ENCODE measurements at places on chromosomes 4 and X. TPM values are rescaled to one million over a fixed set of nuclear protein-coding genes. Genes with fewer than 3 reads are reported as not detected.

The MAGEE2 gene
- not detected for total RNA-seq

GRCh38 chr4:175560604-175561003 is 251.5 kb downstream of the GPM6A start:
- DNase-seq, result no peak

GRCh38 chr4:169996379-169997240 is 29.6 kb downstream of the MFAP3L start:
- no peak for DNase-seq

GRCh38 chrX:130343411-130343810 is 3.7 kb downstream of the SLC25A14 start:
- DNase-seq, result no peak

The ASB12 gene
- total RNA-seq, result not detected

DNA sequence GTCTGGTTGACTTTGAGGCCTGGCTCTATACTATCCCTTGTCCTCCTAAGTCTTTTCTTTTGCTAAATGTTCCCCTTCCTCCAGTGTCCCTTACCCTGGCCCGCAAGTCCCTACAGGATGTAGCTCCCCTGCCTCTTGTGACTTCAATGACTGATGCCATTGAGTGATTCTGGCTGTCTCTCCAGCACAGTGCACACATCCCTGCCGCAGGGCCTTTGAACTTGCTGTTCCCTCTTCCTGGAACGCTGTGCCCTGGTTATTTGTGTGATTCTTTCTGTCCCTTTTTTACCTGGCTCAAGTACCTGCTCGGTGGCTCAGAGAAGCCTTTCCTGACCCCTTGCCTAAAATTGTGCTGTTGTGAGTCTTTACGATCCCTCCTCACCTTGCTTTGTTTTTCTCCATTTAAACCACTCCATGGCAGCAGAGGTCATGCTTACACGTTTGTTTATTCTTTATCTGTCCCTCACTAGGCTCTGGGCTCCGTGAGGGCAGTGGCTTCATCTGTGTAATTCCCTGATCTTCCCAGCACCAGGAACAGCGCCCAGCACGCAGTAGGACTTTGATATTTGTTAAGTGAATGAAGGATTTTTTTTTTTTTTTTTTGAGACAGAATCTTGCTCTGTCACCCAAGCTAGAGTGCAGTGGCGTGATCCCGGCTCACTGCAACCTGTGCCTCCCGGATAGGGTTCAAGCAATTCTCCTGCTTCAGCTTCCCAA is 17.6 kb downstream of the MSX1 start:
- no peak for DNase-seq

DNA sequence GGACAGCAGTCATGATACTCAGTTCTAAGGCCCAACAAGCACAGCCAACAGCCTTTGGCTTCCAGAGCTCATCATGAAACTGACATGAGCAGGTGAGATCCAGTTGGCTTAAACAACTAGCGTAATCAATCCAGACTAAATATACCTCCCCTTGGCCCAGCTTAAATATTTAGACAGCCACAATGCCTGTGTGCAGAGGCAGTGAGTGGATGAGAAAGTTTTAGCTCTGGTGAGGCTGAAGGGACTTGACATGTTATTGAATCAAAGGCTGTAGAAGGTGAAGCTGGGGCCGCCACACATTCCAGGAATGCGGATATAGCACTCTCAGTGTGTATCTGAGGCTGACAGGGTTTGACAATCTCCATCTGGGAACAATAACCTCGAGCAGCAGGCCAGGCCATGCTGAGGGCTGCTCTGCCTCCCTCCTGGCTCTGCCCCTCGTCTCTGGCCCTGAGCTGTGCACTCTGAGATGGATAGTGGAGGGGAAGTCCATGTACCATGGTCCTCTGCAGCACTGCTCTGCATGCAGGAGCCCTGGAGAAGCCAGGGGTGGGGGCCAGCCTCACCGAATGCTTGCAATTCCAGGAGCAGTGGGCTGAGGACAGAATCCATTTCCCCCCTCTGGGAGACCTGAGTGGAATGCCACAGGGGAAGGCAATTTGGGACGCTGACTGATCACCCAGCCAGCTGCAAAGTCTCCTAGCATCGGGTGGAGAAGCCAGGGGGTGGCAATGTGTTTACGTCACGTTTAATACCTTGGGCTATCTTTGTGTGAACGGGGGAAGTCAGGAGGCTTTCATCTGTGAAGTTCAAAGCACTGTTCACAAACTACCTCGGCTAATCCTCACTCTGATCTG is 37.3 kb upstream of the RASL11B start:
- DNase-seq, result no peak

The ADGRG2 gene
- 13.1 TPM for total RNA-seq

- DNase-seq, result no peak
These were observed 46.6 kb upstream of the HS6ST2 start for GRCh38 chrX:133005042-133005441.

DNA sequence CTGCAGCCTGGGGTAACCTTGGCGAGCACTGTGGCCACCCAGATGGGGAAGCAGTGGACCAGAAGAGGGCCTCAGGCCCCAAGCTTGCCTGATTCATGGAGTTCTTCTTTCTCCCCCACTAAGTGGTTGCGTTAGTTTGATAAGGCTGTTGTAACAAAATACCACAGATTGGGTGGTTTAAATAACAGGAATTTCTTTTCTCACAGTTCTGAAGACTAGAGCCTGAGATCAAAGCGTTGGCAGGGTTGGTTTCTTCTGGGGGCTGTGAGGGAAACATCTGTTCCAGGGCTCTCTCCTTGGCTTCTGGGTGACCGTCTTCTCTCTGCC is 105.7 kb upstream of the GATB start:
- DNase-seq, result no peak

DNA sequence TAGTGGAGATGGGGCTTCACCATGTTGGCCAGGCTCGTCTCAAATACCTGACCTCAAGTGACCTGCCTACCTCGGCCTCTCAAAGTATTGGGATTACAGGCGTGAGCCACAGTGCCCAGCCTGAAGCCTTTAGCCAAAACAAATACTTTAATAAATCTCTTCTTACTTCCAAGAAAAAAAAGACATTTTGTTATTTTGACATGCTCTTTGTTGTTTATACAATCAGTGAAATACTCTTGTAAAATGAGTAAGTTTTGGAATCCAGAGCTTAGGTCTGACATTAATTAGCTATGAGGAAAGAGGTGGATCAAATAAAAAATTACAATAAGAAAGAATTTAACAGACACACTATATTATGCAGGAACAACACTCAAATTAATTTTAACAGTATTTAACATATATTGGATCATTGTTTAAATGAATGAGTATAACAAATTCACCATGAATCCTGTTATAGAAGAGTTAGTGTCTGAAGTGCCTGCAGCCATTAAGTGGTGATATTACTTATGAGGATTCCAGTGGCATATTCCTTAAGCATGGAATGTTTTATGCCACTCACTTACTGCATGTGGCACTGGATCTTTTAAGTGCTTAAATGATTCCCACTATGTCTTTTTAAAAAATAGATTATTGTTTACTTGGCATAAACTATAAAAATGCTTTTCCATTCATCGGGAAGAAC is 260.1 kb upstream of the GIMD1 start:
- no peak for DNase-seq

- DNase-seq, result no peak
These were observed 129.2 kb upstream of the MSX1 start for GRCh38 chr4:4730249-4730648.

The SPANXC gene
- not detected for total RNA-seq

DNA sequence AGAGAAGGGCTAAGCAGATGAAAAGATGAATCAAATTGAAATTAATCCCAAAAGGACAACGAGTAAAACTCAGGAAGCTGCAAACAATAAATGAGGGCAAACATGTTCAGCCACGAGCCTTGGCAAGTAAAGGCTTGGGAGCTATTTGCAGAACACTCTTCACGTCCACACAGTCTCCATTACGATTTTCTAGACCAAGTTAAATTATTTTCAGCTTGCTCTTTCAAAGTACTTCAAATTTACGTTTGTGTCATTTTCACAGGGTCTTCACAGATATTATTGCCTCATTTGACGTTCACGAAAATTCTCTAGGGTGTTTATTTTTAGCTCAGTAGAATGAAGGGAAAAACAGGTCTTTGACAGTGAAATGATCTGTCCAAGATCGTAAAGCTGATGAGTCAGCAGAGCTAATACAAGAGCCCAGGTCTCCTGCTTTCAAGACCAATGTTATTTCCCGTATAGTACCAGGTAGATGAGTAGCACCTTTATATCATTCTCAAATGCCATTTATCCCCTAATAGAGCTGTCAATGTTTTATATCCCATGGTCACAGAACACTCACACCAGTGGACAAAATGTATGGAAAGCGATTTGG is 20.9 kb downstream of the KLB start:
- no peak for DNase-seq

The MAGEA10 gene
- total RNA-seq, result not detected

DNA sequence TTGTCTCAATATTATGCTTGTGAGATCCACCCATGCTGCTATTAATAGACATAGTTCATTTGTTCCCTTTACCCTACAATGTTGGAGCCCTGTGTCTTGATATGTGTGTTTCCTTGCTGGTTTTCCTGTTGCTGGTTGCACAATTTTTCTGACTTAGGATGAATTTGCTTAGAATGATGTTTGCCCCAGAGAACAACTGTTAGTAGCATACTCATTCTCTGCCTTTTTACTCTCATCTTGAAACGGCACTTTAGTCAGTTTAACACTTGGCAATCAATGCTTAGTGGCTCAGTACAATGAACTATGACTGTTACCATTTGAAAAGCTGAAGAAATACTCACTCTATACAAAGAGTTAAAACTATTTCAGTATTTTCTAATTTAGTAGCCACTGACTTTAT is 158.8 kb upstream of the NDST4 start:
- DNase-seq, result no peak

- no peak for DNase-seq
These were observed 208.6 kb upstream of the SFRP2 start for GRCh38 chr4:153997516-153997915.

Measured in omental fat pad (tissue), 4 donors.